ENCODE measurements at places on chromosomes 5 and 9. TPM values are rescaled to one million over a fixed set of nuclear protein-coding genes. Genes with fewer than 3 reads are reported as not detected.

Gene TEX48
- polyA plus RNA-seq: not detected

Gene SPINK9
- not detected for polyA plus RNA-seq

Gene AJM1
- 1.4 TPM for polyA plus RNA-seq

Gene CYSRT1
- polyA plus RNA-seq: 1.5 TPM

Gene FOXD4
- polyA plus RNA-seq: 0.15 TPM

Gene IL3
- not detected for polyA plus RNA-seq

Gene COL27A1
- polyA plus RNA-seq: 89.1 TPM

Gene ANKRD18B
- polyA plus RNA-seq: 0.57 TPM

Gene RNF183
- 7.3 TPM for polyA plus RNA-seq

Gene FOXD4L3
- 0.20 TPM for polyA plus RNA-seq

Gene PCDHGB1
- polyA plus RNA-seq: 1.0 TPM

Gene CAPSL
- not detected for polyA plus RNA-seq

Gene DCAF12
- 38.8 TPM for polyA plus RNA-seq
